Progenitor cell of endocrine pancreas (in vitro differentiated cells): ENCODE measurements at places on chromosomes 1 and 21.

DNA sequence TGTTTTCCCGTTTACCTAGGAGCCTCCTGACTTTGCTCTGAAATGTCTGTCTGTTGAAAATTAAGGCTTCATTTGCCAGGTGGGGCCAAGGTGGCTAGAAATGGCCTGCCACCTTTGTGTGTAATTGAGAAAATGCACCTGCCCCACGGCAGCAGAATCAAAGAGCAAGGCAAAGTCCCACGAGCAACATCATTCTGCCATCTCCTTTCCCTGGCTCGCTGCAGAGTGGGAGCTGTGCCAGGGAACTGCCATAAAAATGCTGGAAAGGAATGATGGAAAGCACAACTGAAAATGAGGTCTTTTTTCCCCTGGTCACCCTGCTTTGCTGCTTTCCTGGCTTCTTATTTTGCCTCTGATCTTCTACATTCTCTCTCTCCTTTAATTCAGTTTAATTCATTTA, 5.5 kb upstream of the OLFML2B start:
- peaks cover 3% of the 10 kb centered on the region for H3K4me1 ChIP-seq

DNA sequence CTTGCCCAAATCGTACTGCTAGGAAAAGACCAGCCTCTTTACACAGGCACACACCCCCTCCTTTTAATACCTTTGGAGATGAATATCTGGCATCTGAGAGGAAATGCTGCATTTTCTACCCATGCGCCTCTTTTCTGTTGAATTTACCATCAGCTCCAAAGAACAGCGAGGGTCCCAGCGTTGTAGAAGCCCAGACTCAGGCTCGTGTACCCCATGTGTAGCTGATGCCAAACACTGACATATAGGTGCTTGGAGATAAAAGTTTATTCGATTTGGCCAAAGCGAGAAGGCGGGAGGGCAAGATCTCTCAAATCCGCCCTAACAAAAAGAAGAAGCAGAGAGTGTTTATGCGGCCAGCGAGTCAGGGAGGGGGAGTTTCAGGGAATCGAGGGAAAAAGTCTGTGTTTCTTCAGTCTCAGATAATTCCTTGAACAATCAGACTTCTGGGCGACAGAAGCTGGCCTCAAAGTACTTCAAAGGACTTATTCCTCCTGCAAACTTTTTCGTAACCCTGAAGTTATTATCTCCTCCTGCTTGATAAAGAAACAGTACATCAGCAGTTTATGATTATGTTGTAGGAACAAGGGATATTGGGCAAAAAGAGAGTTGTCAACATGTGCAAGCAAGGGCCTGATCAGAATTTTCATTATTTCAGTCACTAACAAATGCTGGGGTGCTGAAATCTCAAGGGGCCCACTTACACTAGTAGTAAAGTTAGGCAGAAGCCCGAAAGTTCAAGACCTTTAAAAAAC, 642 bp upstream of the CREG1 start:
- peak overlapping the region; percentile 72 for H3K27ac ChIP-seq
- DNase-seq: no peak
- no peaks in the 10 kb centered on the region for H3K27me3 ChIP-seq

DNA sequence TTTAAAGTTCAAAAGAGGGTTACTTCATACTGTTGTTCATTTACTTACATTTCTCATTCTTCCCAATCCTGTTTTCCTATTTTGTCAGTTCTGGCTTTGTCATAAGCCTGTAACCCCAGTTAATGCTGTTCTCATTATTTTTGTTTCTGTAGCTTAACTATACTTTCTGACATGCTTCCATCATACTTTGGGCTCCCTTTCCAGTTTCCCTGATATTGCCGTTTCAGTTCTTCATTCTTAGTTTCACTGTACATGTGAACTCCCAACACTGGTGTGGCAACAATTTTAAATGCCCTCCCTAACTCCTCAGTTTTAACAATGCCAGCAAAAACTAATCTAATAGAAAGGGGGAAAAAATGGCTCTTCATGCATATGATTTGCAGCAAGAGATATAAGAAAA, 456.7 kb downstream of the LMO4 start:
- no peak overlapping the region for H3K4me3 ChIP-seq
- H3K4me1 ChIP-seq: peaks cover 19% of the 10 kb centered on the region
- no peak for DNase-seq
- H3K27me3 ChIP-seq: no peaks in the 10 kb centered on the region
- no peak overlapping the region for H3K27ac ChIP-seq
- H3K36me3 ChIP-seq: no peaks in the 10 kb centered on the region

DNA sequence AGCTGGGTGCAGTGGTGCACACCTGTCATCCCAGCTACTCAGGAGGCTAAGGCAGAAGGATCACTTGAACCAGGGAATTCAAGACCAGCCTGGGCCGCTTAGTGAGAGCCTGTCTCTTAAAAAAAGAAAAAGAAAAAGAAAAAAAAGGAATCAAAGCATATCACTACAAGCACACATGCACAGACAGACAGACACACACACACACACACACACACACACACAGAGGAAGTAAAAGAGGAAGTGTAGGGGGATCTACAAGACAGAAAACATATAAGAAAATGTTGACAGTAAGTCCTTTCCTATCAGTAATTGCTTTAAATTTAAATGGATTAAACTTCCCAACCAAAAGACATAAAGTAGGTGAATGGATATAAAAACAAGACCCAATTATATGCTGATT, 180.3 kb downstream of the FAF1 start:
- peaks cover 5% of the 10 kb centered on the region for H3K36me3 ChIP-seq
- no peaks in the 10 kb centered on the region for H3K4me1 ChIP-seq
- H3K4me3 ChIP-seq: no peak overlapping the region
- H3K27me3 ChIP-seq: no peaks in the 10 kb centered on the region
- no peak for DNase-seq
- H3K27ac ChIP-seq: no peak overlapping the region

DNA sequence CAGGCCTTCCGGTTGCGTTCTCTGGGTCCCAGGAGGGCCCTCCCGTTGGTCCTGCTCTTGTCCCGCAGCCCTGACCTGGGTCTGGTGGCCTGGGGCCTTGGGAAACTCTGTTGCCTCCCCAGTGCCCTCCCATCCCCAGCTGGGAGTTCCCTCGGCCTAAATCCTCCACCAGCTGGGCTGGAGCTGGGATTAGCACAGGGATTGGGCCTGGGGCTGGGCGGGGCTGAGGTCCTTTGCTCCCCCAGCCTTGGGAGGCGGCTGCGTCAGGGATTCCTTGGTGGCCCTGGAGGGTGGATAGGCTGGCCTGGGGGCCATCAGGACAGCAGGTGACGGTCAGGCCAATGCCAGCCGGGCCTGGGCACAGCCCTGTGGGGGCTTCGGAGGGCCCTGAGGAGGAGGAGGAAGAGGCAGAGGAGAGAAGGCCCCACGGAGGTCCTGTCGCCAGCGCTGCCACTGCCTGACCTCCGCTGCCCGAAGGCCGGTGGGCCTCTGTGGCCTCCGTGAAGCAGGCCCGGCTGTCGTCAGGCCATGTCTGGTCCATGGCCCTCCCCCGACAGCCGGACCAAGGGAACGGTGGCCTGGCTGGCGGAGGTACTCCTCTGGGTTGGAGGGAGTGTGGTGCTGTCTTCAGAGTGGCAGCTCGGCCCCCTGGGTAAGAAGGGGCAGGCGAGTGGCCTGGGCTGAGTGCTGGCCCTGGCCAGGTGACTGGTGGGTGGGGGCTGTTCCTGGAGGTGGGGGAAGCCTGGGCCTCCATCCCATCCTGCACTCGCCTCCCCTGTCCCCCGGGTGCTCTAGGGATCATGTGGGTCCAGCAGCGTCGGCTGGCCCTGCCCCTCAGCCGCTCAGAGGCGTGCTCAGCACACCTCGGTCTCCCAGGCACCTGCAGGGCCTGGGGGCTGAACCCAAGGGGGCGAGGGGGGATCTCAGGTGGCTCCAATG, at the start of gene PLCH2:
Gene PLCH2, plus strand, starts transcription at position 229 of the 939 bp plus-strand sequence. Its CDS starts 300 bp downstream, at position 529.
- no peaks in the 10 kb centered on the region for H3K36me3 ChIP-seq
- DNase-seq: no peak
- H3K4me1 ChIP-seq: no peaks in the 10 kb centered on the region
- H3K27ac ChIP-seq: no peak within 1 kb of the TSS
- H3K27me3 ChIP-seq: no peaks in the 10 kb centered on the region

DNA sequence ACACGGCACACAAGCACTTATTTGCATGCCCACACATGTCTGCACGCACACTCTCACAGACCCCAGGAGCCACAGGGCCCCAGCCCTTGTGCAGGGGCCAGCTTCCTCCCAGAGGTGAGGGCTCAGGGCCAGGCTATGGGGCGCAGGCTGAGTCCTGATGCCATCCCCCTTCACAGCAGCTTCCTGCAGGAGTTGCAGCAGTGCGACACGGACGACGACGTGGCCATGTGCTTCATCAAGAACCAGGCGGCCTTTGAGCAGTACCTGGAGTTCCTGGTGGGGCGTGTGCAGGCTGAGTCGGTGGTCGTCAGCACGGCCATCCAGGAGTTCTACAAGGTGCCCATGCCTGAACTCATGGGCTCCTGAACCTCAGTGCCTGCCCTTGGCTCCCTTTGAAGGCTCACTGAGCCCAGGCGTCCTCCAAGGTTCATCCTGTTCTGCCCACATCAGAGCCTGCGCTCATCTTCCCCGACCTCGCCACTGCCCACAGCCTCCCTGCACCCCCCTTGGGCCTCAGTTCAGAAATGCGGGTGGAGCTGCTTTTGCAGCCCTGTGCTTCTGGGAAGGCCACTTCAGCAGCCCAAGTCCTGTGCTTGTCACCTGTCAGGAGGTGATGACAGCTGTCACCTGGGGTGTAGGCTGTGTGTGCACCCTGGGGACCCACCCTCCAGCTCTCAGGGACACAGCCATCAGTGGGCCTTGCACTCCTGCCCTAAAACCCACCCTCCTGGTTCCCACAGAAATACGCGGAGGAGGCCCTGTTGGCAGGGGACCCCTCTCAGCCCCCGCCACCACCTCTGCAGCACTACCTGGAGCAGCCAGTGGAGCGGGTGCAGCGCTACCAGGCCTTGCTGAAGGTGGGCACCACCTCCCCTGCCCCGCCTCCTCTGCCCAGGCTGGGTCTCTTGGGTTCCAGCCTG, 66.6 kb downstream of the TRIM11 start:
- DNase-seq: no peak
- H3K27ac ChIP-seq: no peak overlapping the region
- H3K4me3 ChIP-seq: no peak overlapping the region
- peaks cover 13% of the 10 kb centered on the region for H3K36me3 ChIP-seq
- no peaks in the 10 kb centered on the region for H3K27me3 ChIP-seq

DNA sequence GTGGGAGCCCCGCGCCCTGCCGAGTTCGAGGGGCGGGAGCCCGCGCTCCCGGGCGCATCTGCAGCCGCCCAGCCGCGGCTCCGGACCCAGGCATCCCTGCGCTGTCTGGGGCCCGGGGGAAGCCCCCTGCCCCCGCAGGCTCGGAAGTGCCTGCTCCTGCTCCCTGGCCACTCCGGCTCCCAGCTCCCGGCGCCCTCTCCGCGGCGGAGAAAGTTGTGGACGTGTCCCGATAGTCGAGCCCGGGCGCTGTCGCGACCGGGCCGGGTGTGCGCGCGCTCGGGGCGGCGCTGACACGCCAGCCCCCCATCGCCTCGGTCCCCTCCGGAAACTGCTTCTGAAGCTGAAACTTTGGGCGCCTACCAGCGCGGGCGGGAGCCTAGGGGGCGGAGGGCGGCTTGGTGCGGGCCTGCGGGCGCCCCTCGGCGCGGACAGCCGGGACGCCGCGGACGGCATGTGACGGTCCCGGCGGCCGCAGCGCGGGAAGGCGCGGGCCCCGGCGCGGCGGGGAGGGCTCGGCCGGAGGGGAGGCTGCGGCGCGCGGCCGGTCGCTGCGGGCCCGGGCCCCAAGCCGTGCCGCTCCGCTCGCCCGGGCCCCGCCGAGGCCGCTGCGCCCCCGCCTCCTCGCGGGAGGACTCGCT, 515 bp downstream of the MAN1C1 start:
- H3K4me3 ChIP-seq: peak overlapping the region; percentile 42
- no peak for DNase-seq
- no peaks in the 10 kb centered on the region for H3K36me3 ChIP-seq

DNA sequence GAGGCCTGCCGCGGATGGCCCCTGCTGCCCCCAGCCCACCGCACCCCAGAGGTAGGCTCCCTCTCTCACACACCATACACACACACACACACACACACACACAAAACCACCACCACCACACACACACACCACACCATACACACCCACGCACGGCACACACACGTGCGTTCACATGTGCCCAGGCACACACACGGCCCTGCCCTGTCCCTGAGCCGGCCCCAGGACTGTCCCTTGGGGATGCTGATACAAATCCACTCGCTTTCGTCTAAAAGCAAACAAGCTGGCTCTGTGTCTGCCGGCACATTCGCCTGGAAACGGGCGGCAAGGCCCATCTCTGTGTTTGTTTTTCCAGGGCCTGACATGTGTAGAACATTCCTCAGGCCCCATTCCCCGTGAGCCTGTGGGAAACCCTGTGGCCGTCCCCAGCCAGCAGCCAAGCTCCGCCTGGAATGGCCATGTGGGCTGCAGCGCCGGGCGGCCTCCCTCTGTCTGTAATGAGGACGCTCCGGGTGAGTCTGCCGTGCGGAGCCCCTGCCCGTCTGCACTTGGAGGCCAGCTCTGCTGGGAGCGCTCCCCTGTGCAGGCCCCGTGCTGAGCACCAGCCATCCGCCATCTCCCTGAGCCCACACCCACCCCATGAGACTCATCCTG, 67.4 kb downstream of the DMRTB1 start:
- H3K4me3 ChIP-seq: no peak overlapping the region
- peaks cover 10% of the 10 kb centered on the region for H3K4me1 ChIP-seq
- DNase-seq: peak; percentile 40
- H3K27me3 ChIP-seq: peaks cover 18% of the 10 kb centered on the region

GRCh38 chr1:149846042-149846441, 53.3 kb upstream of the BOLA1 start:
- H3K4me1 ChIP-seq: peaks cover 35% of the 10 kb centered on the region
- H3K27ac ChIP-seq: peak overlapping the region; percentile 89
- peak overlapping the region; percentile 79 for H3K4me3 ChIP-seq
- no peaks in the 10 kb centered on the region for H3K27me3 ChIP-seq

GRCh38 chr1:207088701-207089626, at the start of gene C4BPB:
TSS of gene C4BPB (plus strand) at chr1:207088860. CDS start at chr1:207089532, 672 bp downstream.
- no peaks in the 10 kb centered on the region for H3K36me3 ChIP-seq
- peaks cover 18% of the 10 kb centered on the region for H3K4me1 ChIP-seq
- no peak within 1 kb of the TSS for H3K27ac ChIP-seq
- H3K4me3 ChIP-seq: no peak within 1 kb of the TSS
- DNase-seq: no peak

DNA sequence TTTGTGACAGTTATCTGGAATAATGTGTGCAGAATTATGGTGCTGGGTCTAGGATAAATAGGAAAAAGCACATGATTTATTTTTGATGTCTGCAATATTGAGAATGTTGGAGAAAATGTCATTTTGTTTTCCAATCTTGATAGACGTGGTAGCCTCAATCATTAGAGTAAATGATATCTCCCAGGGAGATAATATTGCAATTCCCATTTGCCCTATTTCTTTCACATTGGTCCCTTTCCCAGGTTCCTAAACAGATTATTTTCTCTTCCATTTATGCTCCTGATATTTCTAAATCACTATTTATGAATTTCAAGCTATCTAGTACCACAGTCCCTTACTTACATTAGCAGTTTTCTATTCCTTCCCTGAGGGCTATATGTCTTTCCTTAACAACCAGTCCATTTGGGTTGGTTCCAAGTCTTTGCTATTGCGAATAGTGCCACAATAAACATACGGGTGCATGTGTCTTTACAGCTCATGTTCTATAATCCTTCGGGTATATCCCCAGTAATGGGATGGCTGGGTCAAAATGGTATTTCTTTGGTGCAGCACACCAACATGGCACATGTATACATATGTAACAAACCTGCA, 447.3 kb downstream of the PLA2G4A start:
- H3K4me1 ChIP-seq: no peaks in the 10 kb centered on the region
- no peak for DNase-seq
- no peaks in the 10 kb centered on the region for H3K27me3 ChIP-seq
- no peaks in the 10 kb centered on the region for H3K36me3 ChIP-seq
- H3K4me3 ChIP-seq: no peak overlapping the region
